ENCODE measurements at places on chromosomes 7 and 10.

DNA sequence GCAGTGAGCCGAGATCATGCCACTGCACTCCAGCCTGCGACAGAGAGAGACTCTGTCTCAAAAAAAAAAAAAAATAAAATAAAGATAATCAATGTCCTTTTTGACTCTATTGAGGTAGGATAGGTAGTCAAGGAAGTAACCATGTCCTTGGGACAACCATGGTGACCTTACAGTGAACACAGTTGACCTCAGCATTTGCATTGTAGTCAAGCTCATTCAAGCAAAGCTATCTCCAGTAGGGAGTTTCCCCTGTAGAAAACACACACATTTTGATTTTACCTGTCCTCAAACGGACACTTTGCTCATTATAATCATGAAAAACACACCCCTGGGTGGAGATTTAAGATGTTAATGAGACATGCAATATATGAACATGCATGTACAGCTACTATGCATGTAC, 171.7 kb downstream of the KIF20B start:
- no peak for DNase-seq

GRCh38 chr7:115352375-115352774, 430.5 kb downstream of the MDFIC start:
- DNase-seq = no peak

DNA sequence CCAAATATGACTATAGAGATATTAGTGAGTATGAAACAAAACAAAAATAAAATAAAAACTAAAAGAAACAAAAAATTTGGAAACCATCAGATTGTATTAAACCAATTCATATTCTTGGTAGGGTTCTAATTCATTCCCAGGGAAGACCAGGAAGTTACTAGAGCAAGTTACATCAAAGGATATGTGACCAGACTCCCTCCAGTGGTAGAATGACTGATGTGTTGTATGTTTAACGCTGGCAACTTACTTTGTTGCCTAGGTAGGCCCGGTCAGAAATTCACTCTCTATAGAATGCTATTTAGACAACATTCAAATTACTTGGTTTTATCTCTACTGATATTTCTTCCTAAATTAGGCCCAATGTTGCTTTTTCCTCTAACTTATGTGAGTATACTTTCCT, 5.2 kb downstream of the PHYHIPL start:
- DNase-seq = no peak

DNA sequence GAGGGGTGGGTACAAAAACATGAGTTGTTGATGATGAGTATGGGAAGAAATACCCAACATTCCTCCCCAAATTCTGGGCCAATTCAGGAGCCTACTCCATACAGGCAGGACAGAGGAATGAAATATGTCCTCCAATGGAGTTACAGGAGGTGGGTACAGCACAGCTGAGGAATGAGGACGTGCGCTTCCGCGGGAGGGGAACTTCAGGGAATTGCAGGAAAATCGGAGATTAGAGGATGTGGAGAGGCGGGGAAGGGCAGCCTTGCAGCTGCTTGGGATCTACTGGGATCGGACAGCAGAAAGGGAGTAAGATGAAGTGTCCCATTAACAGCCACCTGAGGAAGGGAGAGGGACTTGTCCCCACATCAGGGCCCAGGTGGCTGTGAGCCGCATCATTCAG, 50.2 kb downstream of the PDIA4 start:
- no peak for DNase-seq

GRCh38 chr7:37045681-37046179, 321.4 kb upstream of the AOAH start:
- no peak for DNase-seq

DNA sequence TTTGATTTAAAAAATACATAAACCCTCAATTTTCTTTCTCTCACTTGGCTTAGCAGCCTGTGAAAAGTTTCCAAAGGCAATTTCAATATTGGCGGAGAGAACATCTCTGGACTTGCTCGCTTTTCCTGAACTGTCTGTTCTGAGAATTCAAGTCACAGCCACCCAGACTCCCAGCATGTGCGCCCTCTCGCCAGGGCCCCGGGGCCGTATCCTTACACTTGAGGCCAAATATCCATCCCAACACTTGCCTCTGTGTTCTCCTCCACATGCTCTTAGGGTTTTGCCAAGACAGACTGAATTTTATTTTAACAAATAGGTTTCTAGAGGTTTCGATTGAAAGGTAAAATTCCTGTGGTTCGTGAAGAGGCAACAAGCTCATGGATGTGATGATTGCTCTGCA, 111.5 kb upstream of the GPR26 start:
- peak; percentile 12 for DNase-seq

- DNase-seq = no peak
Measured at GRCh38 chr10:45596526-45596925, 76.0 kb downstream of the ZFAND4 start.

DNA sequence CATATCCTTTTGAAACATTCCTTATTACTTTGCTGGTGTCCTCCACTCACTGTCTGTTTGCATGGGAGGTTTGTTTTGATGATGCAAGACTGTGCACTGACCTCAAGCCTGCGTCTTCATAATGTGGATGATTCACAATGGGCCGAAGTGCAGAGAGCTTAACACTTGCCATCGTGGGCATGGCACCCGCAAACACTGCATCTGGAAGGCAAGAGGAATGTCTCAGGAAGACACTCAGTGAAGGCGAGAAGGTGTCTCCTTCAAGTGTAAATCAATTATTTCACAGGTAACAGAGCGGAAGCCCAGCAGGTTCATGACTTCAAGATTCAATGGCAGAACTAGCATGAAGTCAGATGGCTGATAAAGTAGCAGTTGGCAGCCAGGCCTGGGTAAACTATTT, 98.1 kb downstream of the DPY19L1 start:
- no peak for DNase-seq

DNA sequence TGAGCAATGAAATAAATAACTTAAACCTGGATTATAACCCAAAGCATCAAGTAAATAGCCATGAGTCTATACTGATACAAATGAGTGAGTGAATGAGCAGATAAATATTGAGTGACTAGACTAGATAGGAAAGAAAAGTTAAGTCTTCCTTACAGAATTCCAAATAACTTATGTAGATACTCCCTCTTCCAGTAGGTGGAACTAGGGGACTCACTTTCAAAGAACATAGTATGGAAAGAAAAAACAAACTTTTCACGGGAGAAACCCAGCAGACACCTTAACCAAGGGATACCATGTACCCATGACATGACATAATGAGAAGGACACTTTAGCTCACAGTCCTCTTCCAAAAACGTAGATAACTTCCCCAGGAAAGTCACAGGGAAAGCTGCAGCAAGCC, 32.2 kb downstream of the CSGALNACT2 start:
- no peak for DNase-seq

DNA sequence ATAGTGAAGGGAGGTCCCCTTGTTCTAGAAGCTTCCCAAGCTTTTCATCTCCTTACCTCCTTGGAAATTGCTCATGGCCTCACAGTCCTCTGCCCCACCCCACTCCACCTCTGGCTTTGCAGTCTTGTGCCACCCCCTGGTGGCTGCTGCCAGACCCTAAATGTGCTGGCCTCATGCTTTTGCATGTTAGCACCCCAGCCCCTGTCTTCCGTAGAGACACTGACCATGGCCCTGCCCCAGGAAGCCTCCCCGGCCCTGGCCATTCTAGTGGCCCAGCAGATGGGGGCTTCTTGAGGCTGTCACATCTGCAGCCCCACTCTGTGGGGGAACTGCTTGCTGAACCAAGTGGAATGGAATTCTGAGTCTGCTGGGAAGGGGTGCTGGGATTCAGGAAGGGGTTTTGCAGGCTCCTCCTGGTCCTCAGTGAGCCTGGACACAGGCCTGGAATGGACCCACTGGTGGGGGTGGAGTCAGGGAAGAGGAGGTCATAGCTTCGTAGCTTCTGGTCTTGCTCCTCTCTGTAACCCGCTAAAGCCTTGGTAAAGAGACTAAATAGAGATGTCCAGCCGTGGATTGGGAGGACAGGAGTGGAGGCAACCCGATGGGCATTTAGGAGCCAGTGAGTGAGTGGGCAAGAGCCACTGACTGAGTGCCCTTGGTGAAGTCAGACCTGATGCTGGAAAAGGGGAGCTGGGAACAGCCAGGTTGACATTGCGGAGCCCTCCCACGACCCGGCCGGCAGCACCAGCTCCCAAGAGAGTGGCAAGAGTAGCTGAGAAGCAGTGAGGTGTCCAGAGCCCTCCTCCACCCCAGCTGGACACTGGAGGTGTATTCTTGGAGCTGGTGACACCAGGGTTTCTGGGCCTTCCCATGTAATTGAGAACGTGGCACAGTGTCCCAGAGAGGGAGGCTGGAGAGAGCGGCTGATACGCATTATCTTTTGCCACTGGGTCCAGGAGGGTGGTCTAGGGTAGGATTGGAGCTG, 20.9 kb downstream of the RAMP3 start:
- no peak for DNase-seq

- DNase-seq = no peak
Measured at GRCh38 chr7:104529567-104529966, 201.2 kb downstream of the LHFPL3 start.

GRCh38 chr7:75875113-75876080, 3.4 kb upstream of the RHBDD2 start:
- no peak for DNase-seq

DNA sequence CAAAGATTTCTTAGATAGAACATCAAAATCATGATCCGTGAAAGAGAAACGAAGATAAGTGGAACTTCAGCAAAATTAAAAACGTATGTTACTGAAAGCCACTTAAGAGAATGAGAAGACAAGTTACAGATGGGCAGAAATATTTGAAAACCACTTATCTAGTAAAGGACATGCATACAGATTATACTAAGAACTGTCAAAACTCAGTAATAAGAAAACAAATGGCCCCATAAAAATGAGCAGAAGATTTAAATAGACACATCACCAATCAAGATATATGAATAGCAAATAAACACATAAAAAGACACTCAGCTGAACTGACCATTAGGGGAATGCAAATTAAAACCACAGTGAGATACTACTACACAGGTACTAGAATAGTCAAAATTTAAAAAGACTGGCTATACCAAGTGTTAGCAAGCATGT, 343.7 kb downstream of the PTEN start:
- DNase-seq = no peak

- no peak for DNase-seq
Measured at GRCh38 chr7:48033922-48034321, 1.4 kb upstream of the C7orf57 start.

DNA sequence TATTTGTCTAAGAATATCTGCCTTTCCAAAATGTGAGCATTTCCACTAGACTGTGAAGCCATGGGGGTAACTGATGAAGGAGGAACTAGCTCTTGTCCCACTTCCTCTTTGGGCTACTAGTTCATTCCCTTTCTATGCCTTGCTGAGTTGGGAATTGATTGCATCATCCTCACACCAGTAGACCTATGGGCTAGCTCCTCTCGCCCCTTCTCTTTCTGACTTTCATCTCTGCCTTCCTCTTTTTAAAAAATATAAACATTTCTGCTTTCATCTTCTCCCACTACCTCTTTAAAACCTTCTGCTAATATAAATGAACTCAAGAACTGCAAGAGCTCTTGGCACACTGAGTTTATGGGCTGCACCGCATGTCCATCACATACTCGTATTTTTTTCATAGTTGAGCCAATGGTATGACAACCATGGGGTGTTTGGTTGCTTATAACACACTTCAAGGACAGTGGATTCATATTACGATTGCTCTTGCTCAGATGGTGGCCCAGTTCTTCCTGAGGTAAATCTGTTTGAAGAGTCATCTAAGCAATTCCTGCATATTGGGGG, 182.0 kb downstream of the REEP3 start:
- no peak for DNase-seq

GRCh38 chr7:51569176-51569575, 252.6 kb upstream of the COBL start:
- no peak for DNase-seq

DNA sequence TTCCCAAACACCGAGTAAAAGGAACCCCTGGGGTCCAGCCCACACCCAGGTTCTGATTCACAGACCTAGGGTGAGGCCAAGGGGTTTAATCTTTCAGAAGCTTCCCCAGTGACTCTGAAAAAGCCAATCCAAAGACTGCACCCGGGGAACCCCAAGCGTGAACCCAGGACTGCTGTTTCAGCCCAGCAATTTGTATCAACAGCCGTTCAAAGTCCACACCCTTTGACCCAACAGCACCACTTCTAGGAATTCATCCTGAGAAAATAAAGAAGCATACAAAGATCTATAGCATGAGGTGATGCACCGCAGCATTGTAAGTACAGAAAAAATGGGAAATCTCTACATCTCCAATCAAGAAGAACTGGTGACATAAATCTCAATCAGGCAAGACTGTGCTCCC, 24.4 kb downstream of the DLG5 start:
- DNase-seq = no peak

DNA sequence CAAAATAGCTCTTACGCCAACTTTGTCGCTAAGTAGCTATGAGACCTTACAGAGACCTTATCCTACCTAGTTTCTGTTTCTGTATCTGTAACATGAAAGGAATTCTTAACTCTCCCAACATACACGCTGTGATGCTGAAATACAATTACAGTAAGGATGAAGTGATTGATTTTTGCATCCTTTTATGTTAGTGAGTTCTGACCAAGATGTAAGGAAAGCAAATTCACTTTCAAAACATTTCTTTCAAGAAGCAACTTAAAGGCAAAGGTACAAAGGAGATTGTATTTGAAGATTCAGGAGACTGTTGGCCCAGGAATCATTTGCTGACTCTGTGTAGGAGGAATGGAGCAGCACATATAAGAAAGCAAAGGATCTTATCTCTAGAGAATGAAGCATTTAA, 7.1 kb upstream of the ANK3 start:
- DNase-seq = no peak

DNA sequence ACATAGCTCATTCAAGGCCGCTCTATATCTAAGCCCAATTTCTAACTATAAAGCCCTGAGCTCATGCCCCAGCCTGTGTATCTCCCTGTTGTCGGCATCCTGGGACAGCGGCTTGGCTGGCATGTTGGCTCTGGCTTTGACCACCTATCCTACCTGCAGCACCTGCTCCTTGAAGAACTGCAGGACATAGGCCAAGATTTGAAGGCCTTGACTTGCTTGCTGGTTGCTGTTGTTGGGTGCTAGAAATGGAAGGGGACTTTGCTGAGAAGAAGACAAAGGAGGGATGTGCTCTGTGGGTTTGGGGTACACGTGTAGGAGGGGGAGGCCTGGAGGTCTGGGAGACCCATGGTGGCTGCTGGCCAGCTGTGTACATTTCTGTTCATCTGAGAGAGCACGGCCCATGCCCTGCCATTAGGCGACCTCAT, 11.1 kb downstream of the PNLIPRP2 start:
- no peak for DNase-seq

GRCh38 chr7:37320140-37320847, 128.4 kb downstream of the ELMO1 start:
- DNase-seq = no peak

All from vagina (tissue), 2 donors.